Activated naive CD8-positive, alpha-beta T cell treated with anti-CD3 and anti-CD28 coated beads, Interleukin-2, amount 10 ng/mL, durations not matched to agents 7 days and 5 days (primary cell): ENCODE measurements at places on chromosomes 7 and 10. TPM values are rescaled to one million over a fixed set of nuclear protein-coding genes. Genes with fewer than 3 reads are reported as not detected.

- peaks cover 8% of the 10 kb centered on the region for H3K4me1 ChIP-seq
- no peak overlapping the region for H3K27ac ChIP-seq
- H3K4me3 ChIP-seq = no peak overlapping the region
Observed at GRCh38 chr7:16762177-16762576, 8.6 kb downstream of the TSPAN13 start.

GRCh38 chr10:18737841-18738240 is 78.6 kb downstream of the ARL5B start:
- no peaks in the 10 kb centered on the region for H3K36me3 ChIP-seq
- no peak overlapping the region for H3K27ac ChIP-seq
- no peaks in the 10 kb centered on the region for H3K4me1 ChIP-seq
- no peak overlapping the region for H3K4me3 ChIP-seq

The SPAM1 gene
- total RNA-seq = not detected

The STEAP4 gene
- not detected for total RNA-seq
